ENCODE measurements at places on chromosomes 2 and 18.

GRCh38 chr2:191675807-191676721 lies 1.9 kb upstream of the NABP1 start:
- H3K4me3 ChIP-seq, result peak overlapping the region; percentile 89
- peak overlapping the region; percentile 99 for H3K27ac ChIP-seq
- H3K27me3 ChIP-seq, result no peaks in the 10 kb centered on the region
- H3K36me3 ChIP-seq, result peaks cover 48% of the 10 kb centered on the region
- DNase-seq, result peak; percentile 65

- H3K27me3 ChIP-seq, result no peaks in the 10 kb centered on the region
- H3K36me3 ChIP-seq, result no peaks in the 10 kb centered on the region
- H3K27ac ChIP-seq, result no peak overlapping the region
- H3K4me1 ChIP-seq, result no peaks in the 10 kb centered on the region
- no peak overlapping the region for H3K4me3 ChIP-seq
Measured at GRCh38 chr2:186346216-186346615, 139.8 kb upstream of the ZC3H15 start.

DNA sequence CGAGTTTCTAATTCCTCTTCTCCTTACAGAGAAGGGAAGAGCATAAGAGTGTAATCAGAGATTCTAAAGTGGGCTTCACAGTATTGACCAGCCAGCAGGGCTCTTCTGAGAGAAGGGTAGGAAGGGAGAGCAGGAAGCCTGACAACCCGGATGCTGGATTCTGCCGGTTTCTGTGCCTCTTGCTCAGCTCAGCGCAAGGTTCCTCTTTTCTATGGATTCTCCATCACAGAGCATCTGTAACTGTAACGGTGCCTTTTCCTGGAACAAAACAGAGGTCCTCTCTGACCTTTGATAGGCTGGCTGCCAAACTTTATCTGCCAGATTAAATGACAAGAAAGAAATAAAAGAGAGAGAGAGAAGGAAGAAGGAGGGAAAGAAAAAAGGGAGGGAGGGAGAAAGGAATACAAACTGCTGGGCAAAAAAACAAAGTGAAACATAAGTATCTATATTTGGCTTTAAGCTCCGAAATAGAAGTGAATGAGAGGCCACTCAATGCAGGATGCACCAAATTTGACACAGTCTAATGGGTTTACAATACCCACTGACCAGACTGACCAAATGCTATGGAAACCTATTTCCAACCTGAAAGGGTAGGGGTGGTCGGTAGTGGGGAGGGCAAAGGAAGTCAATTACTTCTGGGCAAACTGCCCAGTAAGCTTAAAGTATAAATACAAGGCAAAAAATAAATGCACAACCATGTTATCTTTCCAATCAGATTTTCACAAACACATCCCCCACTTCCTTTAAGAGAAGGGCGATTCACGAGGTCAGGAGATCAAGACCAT lies 59.2 kb downstream of the PIEZO2 start:
- no peak overlapping the region for H3K4me3 ChIP-seq
- DNase-seq, result no peak
- no peaks in the 10 kb centered on the region for H3K4me1 ChIP-seq
- H3K27me3 ChIP-seq, result peaks cover 6% of the 10 kb centered on the region
- no peak overlapping the region for H3K27ac ChIP-seq

DNA sequence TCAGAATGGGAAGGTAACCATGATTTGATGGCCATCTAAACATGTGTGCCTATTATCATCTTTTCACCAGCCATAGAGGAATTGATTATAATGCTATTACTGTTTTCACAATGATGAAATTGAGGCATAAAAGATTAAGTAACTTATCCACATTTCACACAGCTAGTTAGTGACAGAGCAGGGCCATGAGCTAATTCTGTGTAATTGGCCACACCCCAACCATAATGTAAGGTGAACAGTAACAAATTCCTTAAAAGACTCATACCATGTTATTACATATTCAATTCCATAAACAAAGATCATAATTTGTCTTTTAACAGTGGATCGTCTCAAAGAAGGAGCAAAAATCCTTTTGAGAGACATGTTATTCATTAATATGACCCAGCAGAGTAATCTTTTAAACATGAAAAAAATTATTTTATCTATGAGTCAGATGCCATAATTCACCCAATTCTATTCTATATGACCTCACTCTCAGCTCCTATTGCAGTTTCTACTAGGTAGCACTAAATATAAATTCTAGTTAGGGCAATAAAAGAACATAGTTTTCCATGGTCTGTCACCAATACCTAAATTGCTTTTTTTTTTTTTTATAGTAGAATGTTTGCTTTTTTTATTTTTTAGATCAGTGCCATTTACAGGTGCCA lies 475.8 kb upstream of the SLC39A10 start:
- no peak overlapping the region for H3K27ac ChIP-seq
- no peak overlapping the region for H3K4me3 ChIP-seq
- H3K27me3 ChIP-seq, result peaks cover 8% of the 10 kb centered on the region
- DNase-seq, result no peak
- no peaks in the 10 kb centered on the region for H3K36me3 ChIP-seq

GRCh38 chr2:61434314-61434713 lies 36.6 kb downstream of the USP34 start:
- peaks cover 66% of the 10 kb centered on the region for H3K4me1 ChIP-seq
- no peak overlapping the region for H3K4me3 ChIP-seq
- no peaks in the 10 kb centered on the region for H3K27me3 ChIP-seq
- DNase-seq, result no peak
- peak overlapping the region; percentile 61 for H3K27ac ChIP-seq

GRCh38 chr18:3451183-3451988 lies 1.4 kb downstream of the TGIF1 start:
- peak; percentile 65 for DNase-seq
- H3K36me3 ChIP-seq, result peaks cover 75% of the 10 kb centered on the region
- peak overlapping the region; percentile 100 for H3K27ac ChIP-seq
- H3K4me1 ChIP-seq, result peaks cover 44% of the 10 kb centered on the region
- no peaks in the 10 kb centered on the region for H3K27me3 ChIP-seq
- peak overlapping the region; percentile 97 for H3K4me3 ChIP-seq

DNA sequence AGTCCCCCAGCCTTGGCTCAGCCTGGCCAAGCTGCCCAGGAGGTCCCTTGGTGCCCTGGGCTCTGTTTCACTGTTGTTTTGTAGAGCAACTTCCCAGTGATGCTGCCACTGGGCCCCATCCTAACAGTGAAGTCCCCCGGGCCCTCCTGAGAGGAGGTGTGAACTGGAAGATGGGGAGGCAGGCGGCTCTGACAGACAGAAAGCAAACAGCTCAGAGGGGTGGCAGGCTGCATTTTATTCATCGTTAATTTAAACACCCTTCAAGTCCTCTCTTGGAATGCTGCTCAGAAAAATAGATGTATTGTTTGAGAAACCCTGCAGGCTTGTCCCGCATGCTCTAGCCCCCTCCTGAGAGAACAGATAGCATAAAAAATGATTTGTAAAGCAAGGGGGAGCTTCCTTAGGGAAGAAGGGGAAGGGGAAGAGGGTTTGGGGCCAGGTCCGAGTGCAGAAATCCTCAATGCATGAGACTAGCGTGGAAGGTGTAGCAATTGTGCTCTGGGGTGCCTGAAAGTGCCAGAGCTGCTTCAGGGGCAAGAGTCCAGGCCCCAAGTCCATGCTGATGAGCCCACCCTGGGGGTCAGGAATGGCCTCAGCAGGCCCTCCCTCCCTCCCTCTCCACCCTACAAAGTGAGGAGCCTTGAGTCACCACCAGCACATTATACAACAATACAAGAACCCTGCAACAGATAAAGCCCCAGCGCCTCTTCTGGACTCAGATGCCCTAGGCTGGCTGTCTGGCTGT lies 113.6 kb downstream of the MSH2 start:
- peaks cover 8% of the 10 kb centered on the region for H3K4me1 ChIP-seq
- no peaks in the 10 kb centered on the region for H3K36me3 ChIP-seq
- no peak for DNase-seq
- H3K4me3 ChIP-seq, result no peak overlapping the region
- no peak overlapping the region for H3K27ac ChIP-seq

DNA sequence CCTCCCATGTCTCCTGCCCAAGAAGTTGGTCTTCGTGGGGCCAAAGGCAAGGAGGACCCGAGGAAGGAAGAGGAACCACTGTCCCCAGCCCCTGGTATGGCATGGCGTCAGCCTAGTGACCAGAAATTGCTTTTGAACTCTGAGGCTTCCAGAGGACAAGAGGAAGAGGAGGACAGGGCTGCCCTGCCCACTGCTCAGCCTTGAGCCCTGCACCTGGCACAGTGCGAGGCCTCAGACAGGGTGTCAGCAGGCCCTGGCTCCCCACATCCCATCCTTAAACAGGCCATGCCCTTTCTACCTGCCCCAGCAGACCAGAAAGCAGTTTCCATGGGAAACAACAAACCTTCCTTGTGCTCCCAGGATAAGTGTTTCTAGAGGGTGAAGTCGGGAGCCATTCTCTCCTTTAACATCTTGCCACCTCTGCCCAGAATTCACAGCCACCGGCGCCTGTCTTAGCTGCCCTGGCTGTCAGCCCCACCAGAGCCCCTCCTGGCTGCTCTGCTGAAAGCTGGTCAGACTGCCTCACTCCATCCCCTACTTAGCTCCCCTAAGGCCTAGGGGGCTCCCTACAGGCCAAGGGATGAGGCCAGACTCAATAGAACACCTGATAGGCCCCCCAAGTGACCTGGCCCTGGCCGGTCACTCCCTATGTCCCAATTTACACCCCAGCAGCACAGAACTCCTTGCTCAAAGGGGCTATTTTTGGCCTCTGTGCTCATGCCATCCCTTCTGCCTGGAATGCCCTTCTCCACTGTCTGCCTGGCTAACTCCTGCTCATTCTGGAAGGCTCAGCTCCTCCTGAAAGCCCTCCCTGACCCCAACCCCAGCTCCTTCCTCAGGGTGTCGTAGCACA lies 20.6 kb downstream of the ATOH8 start:
- H3K27ac ChIP-seq, result no peak overlapping the region
- DNase-seq, result no peak
- no peak overlapping the region for H3K4me3 ChIP-seq
- no peaks in the 10 kb centered on the region for H3K4me1 ChIP-seq
- H3K36me3 ChIP-seq, result no peaks in the 10 kb centered on the region

DNA sequence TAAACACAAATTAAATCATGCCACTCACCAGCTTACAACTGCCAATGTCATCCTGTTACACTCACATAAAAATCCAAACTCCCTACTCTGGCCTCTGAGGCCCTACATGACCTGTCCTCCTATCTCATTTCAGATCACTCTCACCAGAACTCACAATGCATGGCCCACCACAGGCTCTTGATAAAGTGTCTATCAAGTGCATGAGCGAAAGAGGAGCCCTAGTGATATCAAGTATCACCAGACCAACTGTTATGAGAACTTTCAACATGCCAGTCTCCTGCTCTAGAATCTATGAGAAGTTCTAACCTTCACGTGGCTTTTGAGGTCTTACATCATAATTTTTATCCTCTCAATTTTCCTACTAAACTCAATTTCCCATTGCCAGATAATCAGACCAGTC lies 76.4 kb upstream of the CD226 start:
- H3K27ac ChIP-seq, result no peak overlapping the region
- H3K27me3 ChIP-seq, result no peaks in the 10 kb centered on the region
- no peaks in the 10 kb centered on the region for H3K4me1 ChIP-seq
- peaks cover 11% of the 10 kb centered on the region for H3K36me3 ChIP-seq

GRCh38 chr2:179264368-179265081 lies at the start of gene SESTD1:
Gene SESTD1, minus strand, starts transcription at chr2:179264832. Its CDS starts 72,991 bp downstream, at chr2:179191841.
- peaks cover 44% of the 10 kb centered on the region for H3K27me3 ChIP-seq
- DNase-seq, result peak; percentile 3
- no peaks in the 10 kb centered on the region for H3K4me1 ChIP-seq
- no peaks in the 10 kb centered on the region for H3K36me3 ChIP-seq

- H3K27ac ChIP-seq, result no peak overlapping the region
- no peaks in the 10 kb centered on the region for H3K27me3 ChIP-seq
- H3K4me3 ChIP-seq, result no peak overlapping the region
- no peak for DNase-seq
- H3K36me3 ChIP-seq, result peaks cover 5% of the 10 kb centered on the region
- peaks cover 11% of the 10 kb centered on the region for H3K4me1 ChIP-seq
Measured at GRCh38 chr2:231093933-231094332, 30.9 kb downstream of the HTR2B start.

DNA sequence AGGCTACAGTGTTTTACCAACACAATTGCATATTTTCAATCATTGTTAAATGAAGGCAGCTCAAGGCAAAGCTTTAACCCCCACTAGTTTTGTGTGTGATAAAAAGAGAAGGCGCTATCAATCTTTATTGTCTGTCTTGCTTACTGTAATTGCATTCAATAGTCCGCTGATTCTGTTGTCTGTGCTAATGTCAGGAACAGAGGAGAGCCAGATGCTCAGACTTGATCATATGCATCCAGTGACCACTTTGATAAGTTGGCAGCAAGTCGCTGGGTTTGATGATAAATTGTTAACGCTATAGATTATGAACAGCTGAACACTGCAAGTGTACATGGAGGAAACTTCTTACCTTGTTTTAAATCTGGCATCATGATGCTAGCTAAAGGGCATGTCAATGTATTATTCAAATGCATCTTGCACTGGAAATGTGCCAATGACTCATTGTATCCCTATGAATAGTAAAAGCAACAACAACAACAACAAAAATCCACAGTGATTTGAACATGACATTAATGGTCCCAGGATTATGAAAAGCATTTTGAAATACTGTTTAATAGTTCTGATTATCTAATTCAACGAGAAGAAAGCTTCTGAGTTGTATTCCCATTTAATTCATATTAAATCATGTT lies 423.5 kb upstream of the FANCL start:
- no peaks in the 10 kb centered on the region for H3K27me3 ChIP-seq
- no peaks in the 10 kb centered on the region for H3K4me1 ChIP-seq
- H3K27ac ChIP-seq, result no peak overlapping the region
- H3K4me3 ChIP-seq, result no peak overlapping the region
